ENCODE measurements at places on chromosomes 3 and 15.

- DNase-seq, result no peak
These were observed 2.9 kb upstream of the MYL3 start for GRCh38 chr3:46866032-46866595.

GRCh38 chr15:78182821-78183220 is 33.7 kb downstream of the IDH3A start:
- DNase-seq, result no peak

DNA sequence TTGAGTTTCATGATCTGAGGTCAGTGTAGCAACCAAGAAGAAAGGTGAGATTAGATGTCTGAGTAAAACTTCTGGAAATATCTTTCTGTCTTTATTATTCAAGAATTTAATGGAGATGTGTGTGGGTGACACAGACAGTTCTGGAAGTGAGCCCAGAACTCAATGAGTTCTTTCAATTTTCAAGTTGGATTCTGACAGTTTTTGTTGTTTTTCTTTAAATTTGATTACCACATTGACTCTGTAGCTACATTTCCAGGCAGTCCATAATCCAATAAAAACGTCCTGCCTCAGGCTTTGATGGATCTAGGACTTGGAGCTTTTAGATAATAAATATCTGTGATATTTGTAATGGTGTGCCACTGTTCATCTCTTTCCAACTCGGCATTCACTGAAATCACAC is 3.9 kb upstream of the PARP14 start:
- no peak for DNase-seq

GRCh38 chr3:154971771-154972326 is 108.3 kb upstream of the MME start:
- no peak for DNase-seq

DNA sequence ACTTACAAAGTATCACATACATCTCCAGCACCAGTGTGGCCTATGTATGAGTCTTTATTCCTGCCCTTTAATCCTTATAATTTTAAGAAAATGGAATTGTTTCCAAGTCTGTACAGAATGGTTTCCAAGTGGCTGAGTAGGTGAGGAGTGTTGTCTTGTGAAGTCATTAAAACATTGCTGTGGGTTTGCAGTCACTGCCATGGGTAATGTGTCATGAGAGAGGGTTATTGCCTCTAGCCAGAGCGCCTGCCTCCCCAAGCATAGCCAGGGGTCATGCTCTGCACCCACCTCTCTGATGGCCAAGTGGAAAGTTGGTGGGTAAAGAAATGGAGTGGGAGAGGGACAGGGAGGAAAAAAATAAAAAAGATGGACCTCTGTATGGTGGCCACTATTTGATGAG is 25.3 kb downstream of the TRAK1 start:
- DNase-seq, result no peak

DNA sequence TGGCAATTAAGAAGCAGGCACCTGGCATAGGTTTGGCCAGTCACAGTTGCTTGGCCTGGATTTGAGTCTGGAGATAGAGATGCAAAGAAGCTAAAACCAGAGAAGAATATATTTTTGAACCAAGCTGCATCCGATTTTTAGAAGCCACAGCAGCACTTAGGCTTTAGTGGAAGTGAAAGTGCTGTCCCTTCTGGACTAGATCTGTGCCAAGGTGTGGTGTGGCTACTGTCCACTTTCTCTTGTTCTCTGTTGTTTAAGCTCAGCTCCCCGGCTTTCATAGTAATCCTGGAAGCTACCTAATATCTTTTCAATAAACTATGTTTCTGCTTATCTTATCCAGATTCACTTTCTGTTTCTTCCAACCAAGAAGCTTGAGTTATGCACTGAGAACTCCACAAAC is 183.4 kb upstream of the THRB start:
- no peak for DNase-seq

DNA sequence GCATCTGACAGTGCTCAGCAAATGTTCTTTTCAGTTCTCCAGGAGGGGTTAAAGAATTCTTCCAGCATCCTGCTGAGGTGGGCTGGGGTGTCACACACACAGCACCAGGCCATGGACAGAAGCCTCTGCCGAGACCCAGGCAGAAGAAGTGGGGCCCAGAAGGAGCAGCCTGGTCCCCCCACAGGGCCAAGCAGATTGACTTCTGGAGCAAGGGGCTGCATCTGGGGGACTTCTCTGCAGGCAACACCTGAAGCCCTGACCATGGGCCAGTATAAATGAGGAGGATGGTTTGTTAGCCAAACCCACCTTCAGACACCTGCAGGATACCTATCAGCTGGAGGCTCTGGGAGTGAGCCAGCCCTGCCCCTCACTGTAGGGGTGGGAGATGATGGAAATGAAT is 16.2 kb upstream of the TMEM40 start:
- no peak for DNase-seq

- DNase-seq, result no peak
These were observed 119.4 kb downstream of the GADL1 start for GRCh38 chr3:30775040-30775439.

DNA sequence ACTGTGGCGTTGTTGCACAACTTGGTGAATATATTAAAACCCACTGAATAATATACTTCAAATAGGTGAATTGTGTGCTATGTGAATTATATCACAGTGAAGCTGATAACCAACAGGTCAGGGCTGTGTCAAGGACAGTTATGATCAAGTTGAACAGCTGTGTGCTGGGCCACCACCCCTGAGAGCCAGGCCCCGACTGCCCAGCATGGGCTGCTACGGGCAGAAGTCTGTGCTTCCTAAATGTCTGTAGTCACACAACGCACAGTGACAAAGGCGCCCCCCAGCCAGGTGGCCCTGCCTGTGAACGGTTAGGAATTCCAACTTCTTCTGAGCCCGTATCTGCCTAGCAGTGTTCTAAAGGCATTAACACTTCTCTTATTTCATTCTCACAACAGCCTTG is 32.8 kb downstream of the TKT start:
- no peak for DNase-seq

- no peak for DNase-seq
These were observed 1214.8 kb downstream of the NSUN3 start for GRCh38 chr3:95277613-95278012.

- no peak for DNase-seq
These were observed 41.6 kb downstream of the CPA3 start for GRCh38 chr3:148906667-148907066.

DNA sequence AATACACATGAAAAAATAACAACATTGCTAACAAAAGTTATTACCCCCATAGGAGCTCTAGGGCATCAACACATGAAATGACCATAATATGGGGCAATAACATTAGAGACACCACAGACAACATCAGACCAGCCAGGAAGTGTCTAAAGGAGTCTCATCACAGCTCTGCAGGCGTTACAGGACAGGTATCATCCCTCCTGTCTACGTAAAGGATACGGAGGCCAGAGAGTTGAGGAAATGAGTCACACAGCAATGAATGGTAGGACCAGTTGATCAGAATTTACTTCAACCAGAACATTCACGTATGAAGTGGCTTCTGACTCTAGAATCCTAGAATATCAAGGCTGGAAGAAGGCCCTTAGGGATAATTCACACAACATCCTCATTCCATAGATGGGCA is 1.8 kb downstream of the NME9 start:
- DNase-seq, result no peak

DNA sequence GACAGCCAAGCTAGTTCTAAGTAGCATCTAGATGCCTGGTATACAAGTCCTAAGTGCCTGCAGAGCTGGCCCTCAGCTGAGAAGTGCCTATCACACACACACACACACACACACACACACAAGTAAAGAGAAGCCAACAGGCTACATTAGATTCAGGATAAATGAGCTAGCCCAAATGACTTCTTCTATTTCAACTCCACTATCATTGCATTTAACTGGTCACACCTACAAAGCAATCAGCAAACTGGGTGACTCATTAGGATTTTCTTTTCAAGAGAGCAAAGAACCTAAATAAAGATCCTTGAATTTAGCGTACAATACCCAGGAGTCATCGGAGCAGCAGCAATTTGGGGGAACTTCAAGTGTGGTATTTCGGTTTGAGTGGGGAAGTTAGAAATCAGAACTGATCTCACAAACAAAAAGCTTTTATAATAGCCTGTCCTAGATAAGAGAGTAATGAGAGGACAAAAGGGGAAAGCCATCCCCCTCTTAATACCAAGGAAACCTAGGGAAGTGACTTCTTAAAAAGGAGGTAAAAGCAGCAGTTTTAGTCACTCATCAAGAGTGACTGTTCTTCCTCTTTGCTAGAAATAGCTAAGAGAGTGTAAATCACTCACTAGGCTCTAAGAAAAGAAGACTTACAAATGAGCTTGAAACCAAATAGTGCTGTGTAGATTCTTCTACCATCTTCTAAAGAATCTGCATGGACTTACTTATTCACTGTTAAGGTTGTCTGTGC is 112.7 kb downstream of the TNIK start:
- DNase-seq, result no peak

DNA sequence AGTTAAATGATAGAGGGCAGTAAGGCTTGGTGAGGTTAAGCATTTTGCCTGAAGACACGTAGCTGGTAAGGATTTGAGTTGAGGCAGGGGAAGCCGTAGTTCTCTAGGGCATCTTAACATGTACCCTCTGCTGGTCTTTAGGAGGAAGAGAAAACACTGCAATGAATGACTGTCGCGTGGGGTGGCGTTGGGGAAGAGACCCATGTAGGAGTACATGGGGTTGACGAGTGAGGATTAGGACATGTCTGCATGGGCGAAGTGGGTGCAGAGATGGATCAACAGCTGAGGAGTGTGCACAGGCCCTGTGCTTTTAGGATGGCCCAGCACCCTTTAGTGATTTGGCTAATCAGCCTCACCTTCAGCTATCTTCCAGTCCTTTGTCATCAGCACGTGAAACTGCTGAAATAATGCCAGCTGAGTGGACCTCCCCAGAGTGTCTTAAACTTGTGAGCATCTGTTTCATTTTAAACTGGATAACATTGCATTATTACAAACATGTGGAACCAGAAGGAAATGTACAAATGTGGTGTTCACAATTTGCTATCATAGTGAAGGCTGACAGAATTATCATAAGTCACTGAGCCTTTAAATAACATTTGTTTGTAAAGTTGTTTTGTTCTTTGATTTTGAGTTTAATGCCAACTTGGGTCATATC is 15.3 kb downstream of the P2RY14 start:
- no peak for DNase-seq

GRCh38 chr15:39530480-39531342 is 50.2 kb upstream of the THBS1 start:
- DNase-seq, result no peak

DNA sequence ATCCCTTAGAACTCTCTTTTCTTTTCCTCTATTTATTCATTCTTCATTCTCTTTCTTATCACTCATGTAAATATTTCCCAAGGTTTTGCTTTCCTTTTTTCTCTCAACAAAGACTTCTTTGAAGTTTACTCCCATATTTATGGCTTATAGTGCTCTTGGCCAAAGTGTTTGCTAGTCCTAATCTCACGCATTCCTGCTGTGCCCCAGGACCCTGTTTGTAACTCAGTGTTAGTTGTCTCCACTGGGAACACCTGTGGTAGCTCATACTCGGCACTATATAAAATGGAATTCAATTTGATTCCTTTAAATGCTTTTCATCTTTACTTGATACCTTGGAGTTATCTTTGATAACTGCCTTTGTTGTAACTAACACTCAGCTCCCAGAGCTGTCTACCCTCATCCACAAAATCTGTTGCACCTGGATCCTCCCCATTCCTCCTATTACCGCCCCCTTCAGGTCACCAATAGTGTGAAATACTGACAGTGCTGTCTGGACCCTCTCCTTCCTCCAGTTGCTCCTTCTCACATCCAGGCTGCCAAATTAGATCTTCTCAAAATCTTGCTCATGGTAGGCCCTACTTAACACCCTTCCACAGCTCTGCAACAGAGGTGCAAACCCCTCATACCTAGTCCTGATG is 76.8 kb downstream of the TIGIT start:
- DNase-seq, result no peak

- DNase-seq, result peak; percentile 22
These were observed 755 bp downstream of the PDE8A start for GRCh38 chr15:84982301-84982920.

DNA sequence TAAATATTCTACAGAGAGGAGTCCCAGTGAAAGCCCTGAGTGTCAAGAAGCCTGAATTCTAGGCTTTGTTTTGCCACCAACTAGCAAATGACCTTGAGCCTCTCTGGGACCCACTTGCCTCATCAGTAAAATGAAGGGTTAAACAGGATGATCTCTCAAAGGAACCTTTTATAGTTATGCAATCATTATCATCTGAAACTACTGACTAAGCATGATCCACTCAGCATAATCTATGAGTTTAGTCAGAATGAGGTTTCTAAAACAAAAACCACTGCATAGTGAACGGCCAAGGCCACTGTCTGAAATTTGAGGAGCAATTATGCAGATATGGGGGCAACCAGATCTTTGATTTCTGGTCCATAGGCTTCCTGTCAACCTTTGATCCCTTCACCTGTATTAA is 319.0 kb downstream of the MECOM start:
- no peak for DNase-seq

DNA sequence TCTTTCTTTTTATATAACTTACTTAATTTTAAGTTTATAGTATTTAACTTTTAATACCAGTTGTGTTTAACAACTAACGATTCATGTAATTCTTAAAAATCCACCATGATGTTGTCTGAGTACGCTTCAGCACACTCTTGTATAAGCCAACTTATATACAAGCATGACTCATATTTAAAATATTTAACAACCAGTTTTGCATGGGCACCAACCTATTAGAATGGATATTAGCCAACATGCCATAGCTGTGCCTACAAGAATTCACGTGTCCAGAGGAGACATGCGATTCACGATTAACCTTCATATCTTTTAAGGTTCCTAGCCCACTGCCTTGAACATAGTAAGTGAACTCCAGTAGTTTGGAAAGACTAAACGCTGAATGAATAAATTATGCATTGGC is 1023.2 kb downstream of the TBL1XR1 start:
- no peak for DNase-seq

- no peak for DNase-seq
These were observed 6.2 kb downstream of the C15orf62 start for GRCh38 chr15:40775740-40776536.

- DNase-seq, result no peak
These were observed 85.4 kb downstream of the IGSF11 start for GRCh38 chr3:118949113-118949760.

- DNase-seq, result no peak
These were observed 157.4 kb upstream of the NPHP3 start for GRCh38 chr3:132879656-132880055.

DNA sequence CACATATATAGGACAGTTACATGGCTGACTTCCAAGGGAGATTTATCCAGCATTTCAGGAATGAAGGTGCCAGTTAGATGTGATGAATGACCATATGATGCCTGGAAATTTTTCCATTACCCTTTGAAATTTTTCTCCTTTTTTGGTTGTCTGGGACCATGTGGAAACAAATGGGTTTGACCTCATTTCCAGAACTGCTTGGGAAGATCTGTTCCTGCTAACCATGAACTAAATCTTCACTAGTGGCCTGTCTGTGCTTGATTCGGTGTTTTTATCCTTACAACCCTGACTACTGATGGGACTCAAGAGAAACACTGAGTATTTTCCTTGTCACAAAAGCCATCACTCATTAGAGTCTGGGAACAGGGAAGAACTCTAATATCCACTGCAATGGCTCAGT is 409.4 kb downstream of the PDCD6IP start:
- no peak for DNase-seq

GRCh38 chr15:61530769-61531168 is 301.7 kb upstream of the RORA start:
- DNase-seq, result no peak

- no peak for DNase-seq
These were observed 10.7 kb upstream of the DHX36 start for GRCh38 chr3:154334973-154335420.

- no peak for DNase-seq
These were observed 18.1 kb downstream of the DNAJC13 start for GRCh38 chr3:132435224-132435910.

- DNase-seq, result no peak
These were observed 190.0 kb downstream of the OSBPL10 start for GRCh38 chr3:31791090-31791430.

- DNase-seq, result no peak
These were observed 19.0 kb upstream of the TRAK1 start for GRCh38 chr3:42071904-42072812.

Data from activated T-helper 1 cell treated with anti-CD3 and anti-CD28 coated beads, Interleukin-2, amount 50 U/mL, for 16 hours (primary cell).